ENCODE measurements at places on chromosomes 13 and 19. TPM values are rescaled to one million over a fixed set of nuclear protein-coding genes. Genes with fewer than 3 reads are reported as not detected.

DNA sequence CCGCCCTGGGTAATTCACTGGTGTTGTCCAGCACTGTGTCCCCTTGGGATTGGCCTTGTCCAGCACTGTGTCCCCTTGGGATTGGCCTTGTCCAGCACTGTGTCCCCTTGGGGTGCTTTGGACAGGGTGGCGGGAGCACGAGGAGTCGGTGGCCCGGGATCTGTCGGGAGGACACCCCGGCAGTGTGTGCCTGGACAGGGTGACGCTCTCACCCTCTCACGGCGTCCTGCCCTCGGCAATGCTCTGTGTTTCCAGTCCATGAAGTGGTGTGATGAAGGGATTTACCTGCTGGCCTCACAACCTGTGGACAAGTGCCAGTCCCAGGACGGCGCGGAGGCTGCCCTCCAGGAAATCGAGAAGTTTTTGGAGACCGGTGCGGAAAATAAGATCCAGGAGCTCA lies 29.9 kb upstream of the F7 start:
- DNase-seq = no peak

DNA sequence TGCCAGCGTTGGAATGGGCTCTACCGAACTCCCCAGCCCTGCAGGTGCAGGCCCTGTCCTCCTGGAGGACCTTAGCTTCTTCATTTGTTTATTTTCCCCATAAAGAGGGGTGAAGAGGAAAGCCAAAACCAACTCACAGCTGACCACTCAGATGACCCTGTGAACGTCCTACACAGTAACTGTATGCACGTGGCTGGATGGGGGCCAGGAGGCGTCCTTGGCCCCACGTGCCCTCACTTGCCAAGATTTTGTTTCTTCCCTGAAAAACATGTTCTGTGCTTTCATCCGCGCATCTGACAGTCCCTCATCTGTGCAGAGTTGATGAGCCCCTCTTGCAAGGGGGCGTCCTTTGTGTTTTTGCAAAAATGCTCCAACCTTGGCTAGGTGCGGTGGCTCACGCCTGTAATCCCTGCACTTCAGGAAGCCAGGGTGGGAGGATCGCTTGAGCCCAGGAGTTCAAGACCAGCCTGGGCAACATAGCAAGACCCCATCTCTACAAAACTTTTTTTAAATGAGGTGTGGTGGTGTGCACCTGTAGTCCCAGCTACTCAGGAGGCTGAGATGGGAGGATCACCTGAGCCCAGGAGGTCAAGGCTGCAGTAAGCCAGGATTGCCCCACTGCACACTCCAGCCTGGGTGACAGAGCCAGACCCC lies 5.3 kb upstream of the TEKTIP1 start:
- no peak for DNase-seq

DNA sequence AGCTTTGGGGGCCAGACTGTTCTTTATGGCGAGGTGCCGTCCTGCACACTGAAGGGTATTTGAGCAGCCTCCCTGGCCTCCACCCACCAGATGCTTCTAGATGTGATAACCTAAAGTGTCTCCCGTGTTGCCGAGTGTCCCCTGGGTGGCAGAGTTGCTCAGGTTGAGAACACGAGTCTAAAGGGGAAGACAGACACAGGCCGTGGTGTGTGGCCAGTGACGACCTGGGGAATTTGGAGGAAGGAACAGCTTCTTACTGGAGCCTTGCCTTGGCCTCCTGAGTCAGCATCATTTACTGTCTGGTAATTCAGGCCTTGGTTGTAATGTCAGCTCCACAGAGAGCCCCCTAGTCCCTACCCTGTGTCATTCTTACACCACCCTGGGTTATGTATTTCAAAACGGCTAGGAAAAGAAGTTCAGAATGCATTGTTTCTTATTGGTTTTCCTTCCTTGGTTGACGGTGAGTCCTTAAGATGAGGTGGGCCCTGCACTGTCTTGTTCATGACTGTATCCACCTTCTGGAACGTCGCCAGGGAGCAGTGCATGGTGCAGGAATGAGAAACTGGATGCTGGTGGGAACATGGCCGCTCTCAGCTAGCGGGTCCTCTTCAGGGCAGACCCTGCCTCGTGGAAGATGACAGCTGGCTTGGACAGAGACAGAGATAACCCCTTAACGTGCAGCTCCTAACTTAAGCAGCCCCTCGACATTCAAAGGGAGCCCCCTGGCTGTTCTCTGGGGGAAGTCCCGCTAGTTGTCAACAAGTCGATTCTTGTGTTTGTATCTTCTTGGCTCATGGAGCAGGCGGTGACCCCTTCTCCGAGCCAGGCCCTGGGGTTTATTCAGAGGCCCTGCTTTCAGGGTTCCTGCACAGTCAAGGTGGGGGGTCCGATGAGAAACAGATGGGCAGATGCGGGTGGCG lies 7.2 kb downstream of the SIN3B start:
- no peak for DNase-seq

DNA sequence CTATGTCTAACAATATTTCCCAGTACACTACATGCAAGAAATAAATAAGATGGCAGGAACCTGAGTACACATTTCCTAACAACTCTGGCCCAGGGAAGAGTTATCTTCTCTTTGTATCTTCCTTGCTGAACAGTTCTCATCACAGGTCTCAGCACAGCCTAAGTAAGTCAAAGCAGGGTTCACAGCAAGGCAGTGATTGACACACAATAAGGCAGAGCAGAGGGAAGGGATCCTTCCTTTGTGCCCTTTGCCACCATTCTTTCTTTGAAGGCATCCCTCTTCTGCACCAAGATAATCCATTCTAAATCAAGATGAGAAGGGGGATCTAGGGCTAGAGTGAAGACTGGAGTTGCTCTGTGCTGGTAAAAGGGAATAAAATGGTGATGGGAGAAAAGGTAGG lies 73.4 kb upstream of the TRPC4 start:
- DNase-seq = no peak

DNA sequence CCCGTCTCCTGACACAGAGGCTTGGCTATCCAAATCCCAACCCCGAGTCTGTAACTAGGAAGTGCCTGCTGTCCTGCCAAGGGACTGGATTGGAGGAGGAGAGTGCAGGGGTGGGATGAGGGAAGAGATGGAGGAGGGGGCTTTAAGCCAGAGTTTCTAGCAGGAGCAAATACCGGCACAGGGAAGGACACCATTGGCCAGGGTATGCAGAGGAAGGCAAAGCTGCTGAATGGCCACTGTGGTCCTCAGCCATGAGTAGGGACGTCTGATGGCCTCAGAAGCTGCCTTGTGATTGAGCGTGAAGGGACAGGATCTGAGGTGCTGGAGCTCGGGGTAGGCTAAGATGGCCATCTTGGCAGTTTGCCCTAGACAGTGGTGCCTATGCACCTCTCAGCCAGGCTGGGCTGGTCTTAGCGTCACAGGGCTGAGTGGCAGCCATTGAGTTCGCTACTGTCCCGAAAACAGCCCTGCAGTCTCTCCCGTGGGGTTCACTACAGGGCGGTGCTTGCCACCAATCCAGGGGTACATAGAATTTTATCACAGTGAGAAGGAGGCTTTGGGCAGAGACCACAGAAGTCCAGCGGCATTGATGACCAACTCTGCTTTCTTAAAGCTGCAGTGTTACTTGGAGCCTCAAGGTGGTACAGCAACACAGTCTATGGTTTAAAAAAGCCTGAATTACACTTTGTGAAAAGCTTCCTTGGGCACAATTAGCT lies 61.8 kb downstream of the AKAP11 start:
- peak; percentile 12 for DNase-seq

DNA sequence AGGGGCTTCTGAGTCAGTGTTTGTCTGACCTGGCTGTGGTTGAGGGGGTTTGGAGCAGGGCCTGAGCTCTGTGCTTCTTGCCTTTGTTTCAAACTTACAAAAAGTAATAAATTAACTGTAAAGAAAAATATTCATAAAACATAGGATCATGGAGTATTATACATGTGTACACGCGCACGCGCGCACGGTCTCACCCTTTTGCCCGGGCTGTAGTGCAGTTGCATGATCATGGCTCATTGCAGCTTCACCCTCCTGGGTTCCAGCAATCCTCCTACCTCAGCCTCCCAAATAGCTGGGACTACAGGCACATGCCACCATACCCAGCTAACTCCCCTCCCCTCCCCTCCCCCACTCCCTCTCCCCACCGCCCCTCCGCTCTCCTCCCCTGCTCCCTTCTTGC lies 23.5 kb downstream of the TDRD12 start:
- no peak for DNase-seq

Gene SLC7A10
- total RNA-seq = not detected

DNA sequence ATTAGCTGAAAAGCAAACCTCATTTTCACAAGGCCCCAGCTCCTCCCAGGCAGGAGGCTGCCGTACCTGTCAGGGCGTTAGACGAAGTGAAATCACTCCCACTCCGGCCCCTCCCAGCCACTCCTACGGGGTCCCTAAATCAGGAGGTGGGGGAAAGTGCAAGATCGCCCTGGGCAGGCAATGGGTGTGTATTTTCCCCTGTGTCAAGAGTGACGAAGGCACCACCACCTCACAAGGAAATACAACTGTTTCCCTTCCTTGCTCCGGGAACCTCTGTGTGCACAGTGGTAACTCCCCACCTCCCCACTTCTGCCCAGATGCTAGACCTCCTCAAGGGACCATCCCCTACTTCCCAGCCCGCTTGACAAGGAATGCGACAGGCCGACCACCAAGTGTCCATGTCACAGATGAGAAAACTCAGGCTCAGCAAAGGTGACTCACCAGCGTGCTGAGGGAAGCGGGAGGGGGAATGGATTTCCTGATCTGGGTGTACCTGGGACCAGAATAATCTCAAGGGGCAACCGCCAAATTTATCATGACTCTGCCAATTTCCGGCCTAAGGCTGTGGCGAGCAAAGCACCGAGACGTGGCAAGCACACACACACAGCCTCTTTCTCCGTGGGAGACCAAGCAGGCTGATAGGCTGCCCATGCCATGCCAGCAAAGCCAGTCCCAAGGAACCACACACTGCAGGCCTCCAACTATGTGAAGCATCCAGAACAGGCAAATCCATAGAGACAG lies 7.3 kb downstream of the PPP6R1 start:
- peak; percentile 56 for DNase-seq

Gene C3
- total RNA-seq = 658 TPM

DNA sequence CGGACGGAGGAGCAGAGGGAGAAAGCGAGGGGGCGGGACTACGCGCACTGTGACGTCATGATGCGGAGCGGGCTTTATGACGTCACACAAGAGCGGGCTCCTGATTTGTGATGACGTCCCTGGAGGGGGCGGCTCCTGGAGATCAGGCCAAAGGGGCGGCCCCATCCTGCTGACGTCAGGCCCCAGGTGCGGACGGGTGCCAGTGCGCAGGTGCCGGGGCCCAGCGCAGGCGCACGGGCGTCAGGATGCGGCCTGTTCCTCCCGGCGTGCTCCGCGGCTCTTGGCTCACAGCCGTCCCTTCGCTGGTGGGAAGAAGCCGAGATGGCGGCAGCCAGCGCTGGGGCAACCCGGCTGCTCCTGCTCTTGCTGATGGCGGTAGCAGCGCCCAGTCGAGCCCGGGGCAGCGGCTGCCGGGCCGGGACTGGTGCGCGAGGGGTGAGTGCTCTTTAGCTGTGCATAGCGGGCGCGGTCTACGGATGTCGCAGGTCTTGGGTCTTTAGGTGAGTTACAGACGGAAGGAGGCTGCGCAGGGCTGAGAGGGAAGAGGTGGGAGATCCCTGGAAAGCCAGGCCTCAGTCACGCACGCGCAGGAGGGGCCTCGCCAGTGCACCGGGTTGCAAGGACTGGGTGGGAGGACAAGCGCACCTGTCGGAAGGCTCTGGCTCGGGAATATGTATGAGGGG lies at the start of the genes EMC10 and GARIN5A:
Gene EMC10 (plus strand): TSS at position 284 of the 683 bp plus-strand sequence. CDS start 38 bp downstream, at position 322.
Gene GARIN5A (minus strand): TSS at position 625 of the 683 bp plus-strand sequence. CDS start 460 bp downstream, at position 165.
- peak; percentile 99 for DNase-seq

DNA sequence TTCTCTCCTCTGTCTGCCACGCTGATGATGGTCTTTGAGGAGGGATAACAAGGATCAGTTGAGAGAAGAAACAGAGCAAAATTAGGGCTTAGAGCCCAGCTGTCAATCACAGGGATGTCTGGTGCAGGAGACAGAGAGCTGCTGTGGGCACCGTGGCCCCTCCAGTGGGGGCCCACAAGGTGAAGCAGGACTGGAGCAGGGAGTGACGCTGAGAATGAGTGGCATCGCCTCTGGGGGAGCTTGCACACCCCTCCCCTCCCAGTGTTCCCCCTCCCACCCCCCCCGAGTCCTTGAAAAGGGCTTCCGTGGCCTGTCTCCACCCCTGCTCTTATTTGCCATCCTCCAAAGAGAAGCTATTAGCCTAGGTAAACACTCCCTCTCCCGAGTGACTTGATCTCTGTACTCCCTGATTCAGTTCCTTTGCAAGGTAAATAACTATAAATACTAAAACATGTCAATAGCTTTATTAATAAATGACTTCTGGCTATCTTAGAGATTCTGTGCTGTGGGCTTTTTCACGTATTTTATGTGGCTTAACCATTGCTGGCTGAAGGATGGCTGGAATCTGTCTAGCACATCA lies 440.0 kb downstream of the ZNF536 start:
- no peak for DNase-seq

DNA sequence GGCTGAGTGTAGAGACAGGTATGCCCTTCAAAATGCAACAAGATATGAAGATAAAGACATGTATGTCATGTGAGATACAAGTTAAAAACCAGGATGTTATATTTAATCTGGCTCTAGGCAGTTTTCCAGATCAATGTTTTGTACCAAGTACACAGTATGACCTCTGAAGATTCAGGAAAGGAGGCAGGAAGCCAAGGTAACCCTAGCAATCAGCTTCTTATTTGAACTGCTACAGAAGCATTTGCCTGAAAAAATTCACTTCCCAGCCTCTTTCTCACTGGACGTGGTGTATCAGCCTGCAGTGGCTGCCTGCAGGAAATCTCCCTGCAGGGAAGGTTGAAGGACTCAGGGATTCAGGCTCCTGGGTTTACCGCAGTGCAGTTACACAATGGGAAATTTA lies 24.1 kb downstream of the OLFM4 start:
- no peak for DNase-seq

Gene S1PR4
- total RNA-seq = not detected

GRCh38 chr13:99176309-99177276 lies 24.1 kb upstream of the UBAC2 start:
- DNase-seq = peak; percentile 66

GRCh38 chr13:36101157-36101556 lies 30.0 kb downstream of the DCLK1 start:
- DNase-seq = no peak

GRCh38 chr19:38252385-38252784 lies 3.8 kb downstream of the PPP1R14A start:
- no peak for DNase-seq

GRCh38 chr19:49417088-49417487 lies 6.2 kb downstream of the PTH2 start:
- DNase-seq = no peak

DNA sequence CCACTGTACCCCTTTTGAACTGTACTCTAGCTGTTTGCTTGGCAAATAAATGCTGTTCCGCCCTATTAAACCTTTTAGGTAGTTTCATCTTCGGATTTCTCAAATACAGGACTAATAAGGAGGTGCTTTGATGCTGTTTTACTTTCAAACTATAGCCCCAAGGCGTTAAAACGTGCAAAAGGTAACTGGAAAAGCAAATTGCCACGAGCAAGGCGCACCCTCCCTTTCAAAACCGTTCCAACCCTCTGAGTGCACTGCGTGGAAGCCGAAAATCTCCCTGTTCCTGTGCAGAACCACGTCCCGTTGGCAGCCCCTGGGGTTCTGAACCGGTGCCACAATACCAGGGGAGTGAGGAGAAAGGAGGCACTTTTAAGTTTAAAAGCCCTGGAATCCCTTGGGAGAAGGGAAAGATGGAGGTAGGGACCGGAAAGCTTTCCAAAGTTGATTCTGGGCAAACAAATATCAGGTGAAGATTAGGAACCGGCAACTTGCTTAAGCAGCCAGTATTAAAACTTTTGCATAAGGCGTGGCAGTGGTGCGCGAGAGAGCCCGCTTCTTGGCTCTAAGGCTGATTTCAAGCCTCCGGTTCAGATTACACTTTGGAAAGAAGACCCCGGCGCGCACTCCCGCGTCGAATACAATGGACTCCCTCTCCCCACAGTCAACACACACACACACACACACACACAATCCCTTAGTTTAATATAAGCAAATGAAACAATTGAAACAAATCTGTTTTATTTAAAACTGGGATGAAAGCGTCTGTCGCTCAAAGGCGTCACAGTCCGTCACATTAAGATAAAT lies 9.5 kb downstream of the POU4F1 start:
- no peak for DNase-seq
